CD4-positive, alpha-beta T cell treated with Interleukin-6 for 4 hours (primary cell): ENCODE measurements at places on chromosomes 6 and 20.
A peak's percentile ranks its signal among the peaks of the same experiment; 100 is the strongest.

DNA sequence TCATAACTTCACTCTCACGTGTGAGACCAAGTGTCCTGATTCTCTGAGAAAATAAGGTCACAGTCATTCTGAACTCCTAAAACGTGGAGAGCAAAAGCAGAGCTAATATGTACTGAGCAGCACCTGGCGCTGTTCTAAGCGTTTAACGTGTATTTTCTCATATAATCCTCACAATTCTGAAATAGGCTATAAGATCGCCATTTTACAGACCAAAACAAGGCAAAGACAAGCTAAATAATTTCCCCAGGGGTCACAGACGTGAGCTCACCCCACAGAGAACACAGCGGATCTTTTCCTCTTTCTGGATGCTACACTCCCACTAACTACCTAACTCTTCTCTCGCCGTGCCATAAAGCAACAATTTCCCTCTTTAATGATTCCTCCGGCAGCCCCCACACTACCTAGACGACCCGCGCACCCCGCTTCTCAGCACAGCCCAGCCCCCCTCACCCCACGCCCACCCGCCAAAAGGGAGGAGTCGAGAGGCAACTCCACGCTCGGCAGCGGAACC is 636 bp downstream of the SUPT3H start:
- DNase-seq: no peak

DNA sequence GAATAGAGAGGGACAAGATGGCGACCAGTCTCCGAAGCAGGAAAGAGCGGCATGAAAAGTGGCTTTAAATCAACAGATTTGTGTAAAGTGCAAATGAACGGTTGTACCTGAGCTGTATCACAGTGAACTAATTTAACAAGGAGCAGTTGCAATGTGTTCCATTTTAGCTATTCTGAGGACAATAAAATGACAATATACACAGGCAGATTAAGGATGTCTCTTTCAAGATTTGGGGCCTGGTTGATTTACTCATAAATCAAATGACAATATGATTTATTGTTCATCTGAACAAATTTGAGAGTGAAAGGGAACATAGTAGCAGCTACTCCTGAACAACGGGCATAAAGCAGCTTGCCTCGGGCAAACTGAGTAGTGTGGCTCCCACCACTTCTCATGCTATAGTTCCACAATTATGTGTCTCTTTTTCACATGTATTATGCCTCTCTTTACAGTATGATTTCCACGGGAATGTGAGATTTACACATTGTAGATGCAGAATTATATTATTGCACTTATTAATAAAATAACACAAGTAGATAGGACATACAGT is 204.1 kb upstream of the AGPAT4 start:
- no peak for DNase-seq

DNA sequence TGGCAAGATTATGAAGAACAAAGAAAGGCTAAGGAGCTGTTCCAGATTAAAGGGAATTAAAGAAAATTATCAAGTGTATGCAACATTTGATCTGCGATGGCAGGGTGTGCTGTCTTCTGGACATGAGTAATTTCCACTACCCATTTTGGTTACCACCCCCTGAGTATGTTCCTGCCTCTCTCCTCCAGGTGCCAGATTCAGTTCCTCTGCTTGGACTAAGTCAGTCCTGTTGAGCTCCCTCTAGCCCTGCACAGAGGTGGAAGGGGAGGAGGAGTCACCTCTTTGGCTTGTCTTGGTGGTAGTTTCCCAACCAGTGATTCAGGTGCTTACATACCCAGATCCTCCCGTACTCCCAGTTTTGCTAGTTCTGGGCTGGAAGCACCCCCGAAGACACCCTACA is 22.2 kb upstream of the SNRPB2 start:
- no peak for DNase-seq

DNA sequence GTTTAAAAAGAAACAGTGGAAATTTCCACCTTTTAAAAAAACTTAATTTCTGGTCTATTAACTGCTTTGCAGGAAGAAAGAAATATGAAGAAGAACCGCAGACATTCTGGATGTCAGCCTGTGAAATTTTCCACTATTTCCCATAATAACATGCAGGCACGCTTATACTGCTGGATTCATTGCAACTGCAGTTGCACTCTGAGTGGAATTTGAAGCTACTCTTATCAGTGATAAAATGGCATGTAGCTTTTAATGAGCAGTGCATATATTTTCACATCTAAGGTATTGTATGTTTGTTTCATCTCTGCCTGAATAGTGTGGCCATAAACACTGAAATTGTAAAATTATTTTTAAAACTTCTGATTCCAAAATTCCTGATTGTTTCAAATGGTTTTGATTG is 28.2 kb downstream of the NCOA3 start:
- no peak for DNase-seq

DNA sequence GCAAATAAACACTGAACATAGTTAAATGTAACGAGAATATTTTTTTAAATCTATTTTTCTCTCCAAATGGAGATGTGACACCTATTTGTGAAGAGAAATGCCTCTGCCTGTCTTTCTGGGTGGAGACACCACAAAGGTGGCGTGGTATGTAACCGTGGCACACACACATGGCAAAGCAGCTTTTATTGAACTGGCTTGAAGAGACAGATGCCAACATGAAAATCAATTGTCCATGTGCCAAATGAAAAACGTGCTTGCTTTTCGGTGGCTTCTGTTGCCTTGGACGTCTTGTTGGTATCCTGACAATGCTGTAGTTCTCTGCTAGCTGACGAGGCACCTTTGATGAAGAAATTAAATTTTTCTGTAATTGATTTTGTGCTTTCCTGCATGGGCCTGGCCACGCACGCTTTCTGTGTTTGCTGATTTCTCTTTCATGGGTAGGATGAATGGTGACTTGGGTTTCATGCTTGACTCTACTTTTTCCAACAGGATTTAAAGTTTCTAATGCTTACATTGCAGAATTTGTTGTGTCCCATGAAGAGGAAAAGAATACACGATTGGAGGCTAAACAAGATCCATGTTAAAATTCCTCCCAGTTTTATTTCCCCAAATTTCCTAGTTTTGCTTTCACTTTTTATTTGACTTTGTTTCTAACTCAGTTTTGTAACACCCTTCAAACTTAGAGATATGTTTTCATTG is 202.6 kb downstream of the TMEM242 start:
- no peak for DNase-seq

DNA sequence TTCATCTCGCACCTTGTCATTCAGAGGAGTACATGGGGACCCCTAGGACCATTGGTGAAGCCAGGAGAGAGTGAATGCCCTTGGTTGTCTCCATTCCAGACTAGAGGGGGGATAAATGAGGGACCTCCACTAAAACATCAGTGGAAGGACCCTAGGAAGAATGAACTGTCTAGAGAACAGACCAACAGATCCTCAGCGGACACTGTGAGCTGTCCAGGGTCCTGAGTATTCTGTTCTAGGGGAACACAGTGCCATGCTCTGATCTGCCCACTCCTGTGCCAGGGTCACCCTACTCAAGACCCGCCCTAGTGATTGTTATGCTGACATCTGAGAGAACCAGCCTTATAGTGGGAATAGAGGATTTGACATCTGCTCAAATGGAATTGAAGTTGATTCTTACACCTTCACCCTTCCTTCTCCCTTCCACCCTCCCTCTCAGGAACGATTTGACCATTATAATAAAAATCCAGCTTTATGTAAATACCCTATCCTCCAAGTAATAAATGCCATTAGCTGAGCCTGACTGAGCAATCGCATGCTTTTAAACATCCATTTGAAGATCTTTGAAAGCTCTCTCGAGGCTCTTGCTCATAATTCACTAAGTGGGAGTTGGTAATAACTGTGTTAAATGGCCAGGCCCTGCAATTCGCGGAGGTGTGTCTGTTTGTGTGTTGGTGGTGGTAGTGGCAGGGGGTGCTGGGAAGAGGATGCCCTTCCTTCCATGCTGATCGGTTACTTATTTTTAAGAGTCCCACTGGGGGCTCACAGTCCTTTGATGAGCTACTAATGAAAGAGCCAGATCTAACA is 43.6 kb upstream of the SLC32A1 start:
- peak; percentile 13 for DNase-seq

- DNase-seq: no peak
These were observed 85.5 kb upstream of the TENT5A start for GRCh38 chr6:81838031-81838430.

GRCh38 chr6:97405818-97406409 is 122.9 kb upstream of the MMS22L start:
- no peak for DNase-seq

DNA sequence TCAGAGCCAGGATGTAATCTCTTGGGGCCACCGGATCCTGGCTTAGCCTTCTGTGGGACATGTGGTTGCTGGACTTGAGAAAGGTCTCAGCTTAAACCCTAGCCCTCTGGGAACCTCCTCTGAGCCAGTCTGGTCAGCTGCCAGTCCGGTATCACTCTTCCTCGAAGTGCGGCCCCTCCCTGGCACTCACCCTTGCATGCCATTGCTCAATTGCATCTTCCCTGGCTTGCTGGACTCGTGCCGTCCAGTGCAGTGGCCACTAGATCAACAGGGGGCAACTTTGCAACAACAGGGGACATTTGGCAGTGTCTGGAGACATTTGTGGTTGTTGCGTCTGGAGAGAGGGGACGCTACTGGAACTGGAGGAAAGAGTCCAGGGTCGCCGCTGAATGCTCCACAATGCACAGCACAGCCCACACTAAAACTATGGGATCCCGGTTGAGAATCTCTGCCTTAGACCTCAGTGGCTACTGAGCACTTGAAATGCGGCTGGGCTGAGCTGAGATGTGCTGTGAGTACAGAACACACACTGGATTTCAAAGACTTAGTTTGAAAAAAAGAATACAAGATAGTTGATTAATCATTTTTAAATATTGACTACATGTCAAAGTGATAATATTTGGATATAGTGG is 152.1 kb downstream of the TFAP2C start:
- no peak for DNase-seq

DNA sequence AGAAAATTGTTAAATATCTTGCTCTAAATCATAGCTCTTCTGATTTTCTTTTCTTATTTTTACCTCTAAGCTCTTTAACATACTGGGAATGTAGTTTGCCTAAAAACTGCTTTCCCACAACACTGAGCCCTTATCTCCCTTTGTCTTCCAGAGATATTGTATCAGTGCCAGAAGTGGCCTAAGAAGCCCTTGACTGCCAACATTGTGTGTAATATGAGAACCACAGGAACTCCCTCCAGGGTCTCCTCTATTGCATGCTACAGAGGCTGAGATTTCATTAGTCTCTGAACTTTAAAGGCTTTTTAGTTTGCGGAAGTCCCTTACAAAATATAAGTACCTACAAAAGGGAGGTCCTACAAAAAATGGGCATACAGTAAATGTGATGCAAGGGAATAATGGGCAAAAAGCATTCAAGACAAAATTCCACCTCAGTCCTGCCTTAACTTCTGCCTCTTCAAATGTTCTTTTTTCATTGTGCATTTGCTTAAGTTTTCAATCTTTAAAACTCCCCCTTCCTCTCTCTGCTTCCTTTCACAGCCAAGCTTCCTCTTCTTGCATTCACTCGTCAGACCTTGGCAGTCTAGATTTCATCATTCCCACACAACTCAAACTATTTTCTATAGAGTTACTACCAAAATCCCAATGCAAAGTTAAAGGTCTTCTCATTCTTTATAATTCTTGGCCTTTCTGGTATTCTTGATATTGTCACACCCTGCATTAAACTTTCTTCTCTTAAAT is 76.5 kb downstream of the ADGRG6 start:
- no peak for DNase-seq

DNA sequence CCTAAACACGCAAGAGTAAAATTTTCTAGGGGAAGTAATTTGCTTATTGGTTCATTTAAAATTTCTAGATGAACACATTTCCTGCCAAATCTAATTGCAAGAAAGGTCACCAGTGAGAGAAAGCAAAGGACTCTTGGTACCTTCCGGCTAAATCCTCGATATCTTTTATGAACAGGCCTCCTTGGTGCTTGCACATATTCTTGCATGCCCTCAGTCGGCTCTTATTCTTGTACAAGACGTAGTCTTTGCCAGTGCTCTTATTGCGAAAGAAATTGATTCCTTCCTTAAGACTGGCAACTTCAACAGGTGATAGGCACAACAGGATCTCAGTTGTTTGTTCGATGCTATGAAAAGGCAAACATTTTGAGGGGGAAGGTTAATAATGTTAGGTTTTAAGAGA is 141.7 kb upstream of the CARMIL1 start:
- DNase-seq: peak; percentile 15

DNA sequence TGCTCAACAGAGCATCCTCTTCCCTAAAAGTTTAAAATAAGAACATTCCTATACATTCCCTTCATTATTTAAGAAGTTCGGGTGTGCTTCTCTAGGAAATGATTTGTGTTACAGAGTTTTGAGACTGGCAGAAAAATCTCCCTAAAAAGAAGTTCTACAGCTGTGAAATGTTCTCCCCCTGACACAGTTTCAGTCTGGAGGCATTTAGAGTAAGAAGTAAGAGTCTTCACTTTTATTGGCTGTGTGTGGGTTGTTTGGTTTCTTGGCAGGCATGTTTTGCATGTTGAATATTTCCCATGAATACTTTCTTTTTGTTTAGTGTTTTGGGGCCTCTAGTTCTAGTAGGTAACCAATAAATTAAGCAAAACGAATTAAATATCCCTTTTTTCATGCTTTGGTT is 195.9 kb downstream of the TENT5A start:
- no peak for DNase-seq

GRCh38 chr6:85496009-85496579 is 46.2 kb downstream of the NT5E start:
- no peak for DNase-seq

DNA sequence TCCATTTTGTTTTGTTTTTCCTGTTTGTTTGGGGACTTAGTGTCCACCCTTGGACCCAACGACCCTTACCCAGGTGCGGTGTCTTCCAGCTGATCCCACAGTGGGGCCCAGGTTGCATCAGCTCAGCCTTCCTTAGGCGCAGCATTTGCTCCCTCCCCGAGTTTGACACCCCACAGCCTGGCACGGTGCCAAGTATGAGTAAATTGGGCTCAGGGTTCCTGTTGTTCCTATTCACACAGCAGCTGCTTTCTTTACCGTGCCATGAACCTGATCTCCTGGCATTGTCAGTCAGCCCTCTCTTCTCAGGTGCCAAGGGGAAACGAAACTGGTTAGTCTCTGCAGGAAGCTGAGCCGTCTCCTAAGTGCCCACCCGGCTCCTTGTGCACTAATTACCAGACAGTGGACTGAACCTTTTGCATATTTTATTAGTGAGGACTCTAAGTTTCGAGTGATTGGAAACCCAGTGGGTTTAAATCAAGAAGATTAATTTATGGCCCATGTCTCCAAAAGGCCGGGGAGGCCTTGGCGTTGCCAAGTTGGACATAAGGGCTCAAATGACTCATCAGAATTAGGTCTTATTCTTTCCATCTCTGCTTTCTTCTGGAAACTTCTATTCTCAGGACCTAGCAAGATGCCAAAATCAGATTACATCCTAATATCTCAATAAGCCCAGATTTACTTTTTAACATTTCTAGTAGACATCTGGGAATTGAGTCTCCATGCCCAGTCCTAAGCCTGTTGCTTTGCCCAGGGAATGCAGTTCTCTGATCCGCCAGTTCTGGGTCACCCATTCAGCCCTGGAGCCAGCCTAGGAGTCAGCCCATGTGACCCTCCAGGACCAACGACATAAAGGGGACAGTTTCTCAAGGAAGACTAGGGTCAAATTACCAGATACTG is 68.8 kb downstream of the TSHZ2 start:
- peak; percentile 38 for DNase-seq

GRCh38 chr20:62118113-62119043 is 3.9 kb upstream of the LSM14B start:
- DNase-seq: no peak

GRCh38 chr6:39347206-39347605 is 24.7 kb upstream of the KCNK16 start:
- DNase-seq: no peak

GRCh38 chr6:38434051-38434450 is 205.7 kb downstream of the BTBD9 start:
- DNase-seq: no peak

GRCh38 chr6:90045535-90045934 is 151.3 kb downstream of the GJA10 start:
- DNase-seq: no peak

- no peak for DNase-seq
These were observed 18.3 kb upstream of the TRAM2 start for GRCh38 chr6:52595000-52595795.
